ENCODE measurements at places on chromosomes 11 and 22.

DNA sequence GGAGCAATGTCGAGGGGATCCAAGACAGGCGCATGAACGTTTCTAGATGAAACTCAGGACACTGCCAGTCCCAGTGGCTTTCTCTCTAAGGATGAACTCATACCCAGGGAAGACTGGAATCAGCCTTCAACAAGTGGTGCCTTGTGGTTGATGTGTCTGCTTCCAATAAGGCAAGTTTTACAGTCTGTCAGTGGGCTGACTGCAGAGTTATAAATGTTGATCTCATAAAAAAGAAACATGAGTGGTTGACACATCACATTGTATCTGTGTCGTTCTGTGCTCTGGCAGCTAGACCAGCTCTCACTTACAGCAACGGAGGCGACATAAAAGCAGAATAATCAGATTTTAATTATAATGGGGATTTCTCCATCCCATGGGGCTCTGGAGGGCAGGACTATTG, 96.7 kb downstream of the SNX19 start:
- DNase-seq, result no peak

- DNase-seq, result no peak
Observed at GRCh38 chr11:80635178-80635577, 1194.3 kb upstream of the TENM4 start.

- DNase-seq, result no peak
Observed at GRCh38 chr11:78220218-78221157, 31.8 kb downstream of the USP35 start.

GRCh38 chr11:75240311-75241035, at the start of gene TPBGL:
Gene TPBGL (plus strand): TSS chr11:75240774. CDS start chr11:75241050, 276 bp downstream.
- no peak for DNase-seq

- DNase-seq, result no peak
Observed at GRCh38 chr22:24683691-24684090, 80.7 kb downstream of the GGT1 start.

DNA sequence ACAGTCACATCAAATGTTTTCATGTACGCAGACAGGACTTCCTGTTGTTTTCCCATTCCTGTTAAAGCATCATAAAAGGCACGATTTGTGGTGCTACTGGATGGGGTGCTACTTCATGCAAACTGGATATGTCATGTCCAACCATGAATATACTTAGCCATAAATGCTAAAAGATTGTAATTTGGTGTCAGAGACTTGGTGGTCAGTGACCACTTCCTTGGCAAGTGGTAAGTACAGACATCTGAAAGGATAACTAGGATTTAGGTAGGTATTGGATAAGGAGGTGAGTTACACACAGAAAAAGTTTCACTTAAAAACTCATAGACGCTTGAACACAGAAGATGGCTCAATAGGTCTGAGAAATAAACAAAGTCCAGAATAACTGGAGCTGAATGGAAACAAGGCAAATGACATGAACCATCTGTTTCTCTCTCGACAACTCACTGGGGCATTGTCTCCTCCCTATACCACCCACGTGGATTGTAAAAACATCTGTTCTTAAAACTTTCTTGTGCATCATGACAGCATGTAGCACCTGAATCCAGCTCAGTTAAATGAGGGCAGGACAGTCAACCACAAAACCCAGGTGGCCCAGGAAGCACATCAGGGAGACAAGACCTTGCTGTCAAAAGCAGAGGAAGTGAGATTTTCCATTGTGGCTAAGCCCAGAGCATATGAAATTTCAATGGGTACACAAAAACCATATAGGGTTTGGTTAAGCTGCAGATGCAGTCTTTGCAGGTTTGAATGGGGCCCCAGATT, 22.1 kb upstream of the IGLL5 start:
- DNase-seq, result no peak

DNA sequence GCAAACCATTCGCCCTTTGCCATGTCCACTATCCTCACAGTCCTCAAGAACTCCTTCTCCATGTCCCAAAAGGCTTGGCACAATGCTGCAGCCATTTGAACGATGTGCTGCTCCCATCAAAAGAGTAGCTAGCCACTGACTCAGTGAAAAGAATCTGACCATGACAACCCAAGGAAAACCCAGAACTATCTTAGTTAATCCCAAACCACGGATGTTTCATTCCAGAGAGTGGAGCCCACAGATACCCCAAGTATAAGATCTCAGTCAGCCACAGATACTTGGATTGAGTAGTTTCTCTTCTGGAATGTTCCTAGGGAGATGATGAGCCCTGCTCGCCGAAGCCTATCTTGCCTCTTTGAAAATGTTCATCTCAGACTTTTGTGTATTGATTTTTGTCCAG, 176.9 kb downstream of the NAV2 start:
- no peak for DNase-seq

- DNase-seq, result no peak
Observed at GRCh38 chr11:3989921-3990290, 104.7 kb upstream of the RRM1 start.

DNA sequence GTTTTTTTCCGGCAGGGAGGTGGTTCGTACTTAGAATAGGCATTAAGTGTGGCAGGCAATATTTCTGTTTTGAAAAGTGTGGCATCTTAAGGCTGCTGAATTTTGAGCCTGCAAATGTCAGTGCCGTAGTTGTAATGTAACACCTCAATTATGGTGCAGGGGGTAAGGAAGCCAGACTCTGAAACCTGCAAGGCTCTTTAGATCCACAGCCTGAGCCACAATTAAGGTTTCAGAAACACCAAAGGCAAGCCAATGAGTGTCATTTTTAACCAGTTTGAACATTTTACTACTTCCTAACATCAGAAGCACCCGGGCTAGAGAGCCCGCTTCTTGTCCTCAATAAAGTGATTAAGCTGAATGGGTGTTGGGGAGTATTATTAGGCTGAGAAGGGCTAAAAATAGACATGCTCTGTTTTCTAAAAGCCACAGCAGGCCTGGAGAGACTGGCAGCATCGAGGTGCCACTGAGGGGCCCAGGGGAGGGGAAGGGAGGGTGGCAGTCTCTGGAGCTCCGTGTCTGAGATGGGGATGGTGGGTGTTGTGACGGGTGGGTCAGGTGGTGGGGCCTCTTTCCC, 113.4 kb downstream of the ZBTB16 start:
- DNase-seq, result no peak

Measured in activated T-helper 1 cell treated with Interleukin-2 at 50 U/mL for 16 hours (primary cell).